ENCODE measurements at places on chromosomes 12 and 14. TPM values are rescaled to one million over a fixed set of nuclear protein-coding genes. Genes with fewer than 3 reads are reported as not detected.
A peak's percentile ranks its signal among the peaks of the same experiment; 100 is the strongest.

PLBD1 gene
- 85.4 TPM for total RNA-seq

TRIM9 gene
- 1.7 TPM for total RNA-seq

SLC38A6 gene
- 18.3 TPM for total RNA-seq

ZNF385A gene
- 88.4 TPM for total RNA-seq

RASSF9 gene
- 2.0 TPM for total RNA-seq

SMCO3 gene
- total RNA-seq, result not detected

BIN2 gene
- 5.0 TPM for total RNA-seq

C1QL4 gene
- not detected for total RNA-seq

HOXC12 gene
- total RNA-seq, result not detected

RTL1 gene
- total RNA-seq, result not detected

- no peak for DNase-seq
These were observed 101.8 kb upstream of the EIF5 start for GRCh38 chr14:103232031-103232808.

DNA sequence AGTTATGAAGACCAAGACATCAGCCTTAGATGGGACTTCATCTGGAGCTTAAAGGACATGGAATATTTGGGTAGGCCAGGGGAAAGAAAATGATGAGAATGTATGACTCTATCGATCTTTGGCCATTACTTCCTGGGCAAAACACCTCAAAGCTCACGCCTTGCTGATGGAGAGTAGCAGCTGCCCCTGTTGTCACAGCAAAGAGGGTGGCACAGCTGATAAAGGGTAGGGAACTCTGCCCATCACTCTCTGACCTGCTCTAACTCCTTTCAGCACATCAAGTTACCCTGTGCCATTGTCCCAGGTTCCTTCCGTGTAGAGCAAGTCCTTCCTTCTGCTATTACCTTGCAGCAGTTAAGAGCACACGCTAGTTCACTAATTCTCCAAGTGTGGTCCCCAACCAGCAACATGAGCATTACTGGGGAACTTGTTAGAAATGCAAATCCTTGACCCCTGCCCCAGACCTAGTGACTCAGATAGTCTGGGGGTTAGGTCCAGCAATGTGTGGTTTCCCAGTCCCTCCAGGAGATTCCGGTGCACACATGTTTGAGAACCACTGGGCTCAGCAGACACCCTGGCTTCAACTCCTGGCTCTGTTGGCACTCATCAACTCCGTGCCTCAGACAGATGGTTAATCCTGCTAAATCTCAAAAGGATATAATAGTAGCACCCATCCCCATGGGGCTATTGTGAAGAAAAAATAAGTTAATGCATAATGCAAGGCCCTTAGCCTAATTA lies 93.7 kb upstream of the EEA1 start:
- DNase-seq, result no peak

DNA sequence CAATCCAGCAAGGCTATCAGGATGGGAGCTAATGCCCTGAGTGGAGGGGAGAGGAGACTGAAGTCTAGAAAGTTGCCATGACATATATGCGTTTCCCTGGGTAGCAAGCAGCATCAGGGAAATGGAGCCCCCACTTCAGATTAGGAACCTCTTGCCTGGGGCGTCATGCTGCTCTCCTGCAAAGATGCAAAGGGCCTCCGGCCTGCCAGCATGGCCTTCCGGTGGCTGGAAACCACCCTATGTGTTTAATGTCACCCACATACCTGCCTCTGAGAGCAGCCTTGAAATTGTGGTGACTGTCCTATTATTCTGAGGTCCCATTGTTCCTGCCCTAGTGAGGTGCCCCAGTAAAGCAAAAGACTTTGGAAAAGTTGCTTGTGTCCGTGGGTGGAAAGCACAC lies 10.0 kb upstream of the IFI27L2 start:
- no peak for DNase-seq

GRCh38 chr14:79663453-79663852 lies 547.9 kb downstream of the DIO2 start:
- no peak for DNase-seq

- peak; percentile 84 for DNase-seq
These were observed 37.3 kb downstream of the ACTN1 start for GRCh38 chr14:68941820-68942219.

- DNase-seq, result peak; percentile 76
These were observed 30.2 kb upstream of the CIPC start for GRCh38 chr14:77067632-77068516.

- DNase-seq, result no peak
These were observed 16.7 kb downstream of the SLC7A7 start for GRCh38 chr14:22798528-22798927.

DNA sequence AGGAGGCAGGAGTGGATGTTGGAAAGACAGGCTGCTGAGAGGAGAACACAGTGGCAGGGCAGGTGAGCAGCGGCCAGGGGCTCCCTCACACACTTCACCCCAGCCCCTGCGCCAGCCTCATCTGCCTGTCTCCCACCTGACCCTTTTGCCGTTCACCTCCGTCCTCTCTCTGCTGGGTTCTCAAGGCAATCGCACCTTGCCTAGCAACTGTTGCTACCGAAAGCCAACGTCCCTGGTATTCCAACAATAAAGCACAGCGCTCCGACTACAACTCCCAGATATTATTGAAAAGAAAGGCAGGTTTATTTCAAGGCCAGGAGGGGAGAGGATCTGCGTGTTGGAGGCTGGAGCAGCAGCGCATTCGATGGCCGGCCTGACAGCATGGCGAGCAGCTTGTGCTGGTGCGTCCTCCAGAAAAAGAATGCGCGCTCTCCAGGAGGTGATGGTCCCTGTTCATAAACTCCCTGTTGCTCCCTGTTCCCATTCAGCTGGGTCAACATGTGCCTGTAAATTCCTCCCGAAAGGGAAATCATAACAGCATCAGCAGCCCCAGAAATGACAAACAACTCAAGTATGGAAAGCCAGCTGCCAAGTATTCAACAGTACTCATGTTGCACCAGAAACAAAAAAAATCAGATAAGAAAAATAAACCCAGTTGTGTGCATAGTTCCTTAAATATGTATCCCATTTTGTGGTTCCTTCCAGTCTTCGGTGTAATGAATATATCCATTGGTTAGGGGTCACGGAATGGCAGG lies 153.0 kb upstream of the DIO3 start:
- no peak for DNase-seq

DNA sequence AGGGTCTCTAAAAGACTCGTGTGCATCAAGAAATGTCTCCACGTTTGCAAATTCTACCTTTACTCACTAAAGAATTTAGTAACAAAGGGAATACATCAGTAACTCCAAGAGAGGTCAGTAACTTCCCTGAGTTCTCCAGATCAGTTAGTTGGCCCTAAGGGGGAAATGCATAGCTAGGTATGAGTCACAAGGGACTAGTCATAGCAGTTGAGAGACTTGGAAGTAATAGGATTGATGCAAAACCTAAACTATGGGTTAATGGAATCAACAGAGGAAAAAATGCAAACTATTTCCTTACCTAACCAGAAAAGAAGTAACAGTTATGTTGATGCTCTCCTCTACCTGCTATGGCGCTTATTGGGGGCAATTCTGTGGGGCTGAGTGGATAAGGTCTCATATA lies 148.8 kb upstream of the GARIN6 start:
- no peak for DNase-seq

DNA sequence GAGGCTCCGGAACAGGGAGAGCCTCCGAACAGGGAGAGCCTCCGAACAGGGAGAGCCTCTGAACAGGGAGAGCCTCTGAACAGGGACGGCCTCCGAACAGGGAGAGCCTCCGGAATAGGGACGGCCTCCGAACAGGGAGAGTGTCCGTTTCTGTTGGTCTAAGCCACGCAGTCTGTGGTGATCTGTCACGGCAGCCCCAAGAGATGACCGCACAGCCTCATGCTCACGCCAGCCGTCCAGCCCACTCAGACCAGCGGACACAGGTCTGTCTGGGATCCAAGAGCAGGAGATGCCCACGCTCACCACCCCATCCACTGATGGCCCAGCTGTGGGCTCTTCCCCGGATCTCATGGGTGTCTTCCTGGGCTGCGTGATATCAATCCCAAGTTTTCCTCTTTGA lies 33.3 kb downstream of the GALNT9 start:
- DNase-seq, result no peak

- no peak for DNase-seq
These were observed 55.1 kb upstream of the ARID2 start for GRCh38 chr12:45674181-45674977.

- no peak for DNase-seq
These were observed 538.0 kb upstream of the ATP2B1 start for GRCh38 chr12:90246688-90247087.

DNA sequence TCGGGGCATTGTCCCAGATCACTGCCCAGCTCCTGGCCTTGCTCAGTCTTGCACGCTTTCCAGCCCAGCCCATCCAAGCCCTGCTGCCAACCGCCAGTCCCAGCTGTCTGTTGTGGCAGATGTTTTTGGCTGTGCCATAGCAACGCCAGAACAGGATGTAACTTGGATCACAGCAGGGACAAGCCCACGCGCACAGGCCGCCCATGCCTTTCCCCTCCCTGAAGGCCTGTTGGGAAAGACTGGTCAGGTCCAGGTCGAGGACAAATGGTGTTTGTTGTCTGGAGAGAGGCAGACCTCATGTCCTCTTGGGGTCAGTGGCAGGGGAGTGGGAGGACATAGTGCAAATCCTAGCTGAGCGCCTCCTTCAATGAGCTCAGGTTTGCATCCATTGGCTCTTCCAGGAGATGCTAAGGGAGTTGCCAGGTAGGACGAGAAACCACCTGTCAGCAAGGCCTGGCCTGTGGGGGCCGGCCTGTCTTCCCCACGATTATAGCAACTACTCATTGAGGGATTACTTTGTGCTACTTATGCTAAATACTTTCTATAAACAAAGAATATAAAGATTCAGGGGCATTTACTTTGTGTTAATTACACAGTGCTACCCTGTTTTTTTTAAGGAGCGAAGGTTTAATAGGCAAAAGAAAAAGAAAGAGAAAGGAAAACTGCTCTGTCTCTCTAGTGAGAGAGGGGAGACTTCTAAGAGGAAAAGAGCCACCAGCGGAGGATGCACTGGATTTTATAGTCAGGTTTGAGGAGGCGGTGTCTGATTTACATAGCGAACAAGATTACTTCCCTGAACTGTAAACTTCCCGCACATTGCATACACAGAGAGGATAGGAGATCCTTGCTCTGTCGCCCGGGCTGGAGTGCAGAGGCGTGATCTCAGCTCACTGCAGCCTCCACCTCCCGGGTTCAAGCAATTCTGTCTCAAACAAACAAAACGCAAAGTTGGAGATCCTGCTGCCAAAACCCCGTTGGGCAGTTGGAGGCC lies 42.8 kb upstream of the CORO1C start:
- DNase-seq, result peak; percentile 82

DNA sequence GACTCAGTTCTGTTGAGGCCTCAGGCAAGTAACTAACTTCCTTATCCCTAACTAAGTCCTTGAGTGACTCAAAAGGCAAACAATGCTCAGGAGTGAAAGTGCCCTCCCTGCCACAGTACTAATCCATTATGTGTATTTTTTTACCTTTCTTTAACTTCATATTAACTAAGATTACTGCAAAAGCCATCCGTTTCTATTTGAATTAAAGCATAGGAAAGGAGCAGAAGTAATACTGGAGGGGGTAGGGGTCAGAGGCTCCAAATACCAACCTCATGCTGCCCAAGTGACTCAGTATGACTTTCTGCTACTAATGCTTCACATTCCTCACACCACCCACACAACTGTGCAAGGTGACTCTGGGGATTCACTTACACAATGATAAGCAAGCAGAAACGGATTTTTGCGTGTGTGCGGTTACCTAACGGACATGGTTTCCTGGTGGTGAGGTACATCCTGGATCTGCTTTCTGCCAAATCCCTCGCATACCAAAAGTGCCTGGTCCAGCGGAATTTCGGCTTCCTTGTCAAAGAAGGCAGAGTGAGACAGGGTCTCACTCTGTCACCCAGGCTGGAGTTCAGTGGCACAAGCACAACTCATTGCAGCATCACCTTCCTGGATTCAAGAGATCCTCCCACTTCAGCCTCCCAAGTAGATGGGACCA lies 25.1 kb downstream of the MOK start:
- DNase-seq, result no peak

GRCh38 chr14:98229656-98230366 lies 1042.2 kb downstream of the BCL11B start:
- no peak for DNase-seq

- no peak for DNase-seq
These were observed 50.5 kb downstream of the TRAF3 start for GRCh38 chr14:102827716-102828115.

- DNase-seq, result no peak
These were observed 22.9 kb downstream of the CACNA1C start for GRCh38 chr12:2075508-2076195.

GRCh38 chr12:9118158-9118557 lies 2.4 kb upstream of the A2M start:
- no peak for DNase-seq

- no peak for DNase-seq
These were observed 13.0 kb upstream of the TMTC2 start for GRCh38 chr12:82673698-82674097.

DNA sequence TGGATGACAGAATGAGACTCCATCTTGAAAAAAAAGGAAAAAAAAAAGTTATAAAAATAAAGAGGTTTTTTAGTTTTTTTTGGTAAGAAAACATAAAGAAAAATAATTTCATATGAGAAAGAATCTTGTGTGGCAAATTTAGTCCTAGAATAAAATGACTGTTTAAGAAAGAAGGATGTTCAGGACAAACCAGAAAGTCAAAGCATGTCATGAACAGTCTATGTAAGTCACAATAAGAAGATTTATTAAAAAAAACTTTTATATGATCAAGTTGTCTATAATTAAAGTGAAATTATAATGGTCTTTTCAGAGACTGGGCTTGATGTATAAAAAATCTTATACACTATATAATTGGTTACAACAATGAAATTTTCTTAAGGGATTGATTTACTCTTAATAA lies 68.1 kb upstream of the HECTD1 start:
- DNase-seq, result no peak

DNA sequence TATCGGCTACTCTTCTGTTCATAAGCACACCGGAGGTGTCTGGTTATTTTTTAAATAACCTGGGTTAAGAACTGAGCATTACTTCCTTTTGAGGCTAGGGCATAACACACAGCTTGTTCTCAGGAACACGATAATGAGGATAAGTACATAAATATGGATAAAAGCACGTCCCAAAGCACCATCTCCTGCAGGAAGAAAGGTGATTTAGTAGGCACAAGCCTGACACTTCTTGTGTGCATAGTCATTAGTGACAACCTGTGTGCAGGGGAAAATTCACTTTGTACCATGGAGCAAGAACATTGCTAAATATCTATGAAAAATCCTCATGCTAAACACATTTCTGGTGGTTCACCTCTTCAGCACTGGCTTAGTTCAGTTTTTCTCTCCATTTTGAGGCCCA lies 166.5 kb downstream of the SNAPC1 start:
- no peak for DNase-seq

GRCh38 chr14:91252871-91253794 lies 8.6 kb upstream of the GPR68 start:
- DNase-seq, result no peak

DNA sequence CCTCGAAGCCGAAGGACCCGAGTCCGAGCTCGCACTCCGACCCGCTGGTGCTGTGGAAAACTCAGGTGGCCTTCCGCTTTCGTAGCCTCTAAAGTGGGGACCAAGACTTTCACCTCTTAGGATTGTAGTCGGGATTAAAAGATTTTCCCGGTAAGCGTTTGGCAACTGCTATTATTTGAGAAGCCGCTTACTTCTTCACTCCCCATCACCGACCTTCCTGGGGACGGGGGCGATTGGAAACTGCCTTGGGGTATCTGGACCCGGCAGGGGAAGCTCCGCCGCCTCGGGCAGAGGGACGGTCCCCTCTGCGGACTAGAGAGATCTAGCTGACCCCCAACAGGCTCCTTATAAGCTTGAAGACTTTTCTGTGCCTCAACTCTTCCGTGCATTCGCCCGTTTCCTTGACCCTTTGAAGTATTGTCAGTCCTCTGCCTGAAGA lies 659 bp downstream of the TRAFD1 start:
- DNase-seq, result peak; percentile 40
